ENCODE measurements at places on chromosomes 7 and 10. TPM values are rescaled to one million over a fixed set of nuclear protein-coding genes. Genes with fewer than 3 reads are reported as not detected.

FXYD4 gene
- polyA plus RNA-seq, result not detected

ELN gene
- not detected for polyA plus RNA-seq

CFTR gene
- polyA plus RNA-seq, result not detected

NXPH1 gene
- not detected for polyA plus RNA-seq

NACAD gene
- 0.31 TPM for polyA plus RNA-seq

MMP21 gene
- polyA plus RNA-seq, result not detected

NIPSNAP2 gene
- 36.4 TPM for polyA plus RNA-seq

PPP1R17 gene
- polyA plus RNA-seq, result not detected

GPR26 gene
- polyA plus RNA-seq, result not detected

SLC29A4 gene
- 0.21 TPM for polyA plus RNA-seq

ACSM6 gene
- polyA plus RNA-seq, result not detected

PRR15 gene
- polyA plus RNA-seq, result not detected

MSMB gene
- polyA plus RNA-seq, result not detected

EGR2 gene
- not detected for polyA plus RNA-seq

SYNPO2L gene
- not detected for polyA plus RNA-seq

RHOBTB1 gene
- not detected for polyA plus RNA-seq

PITX3 gene
- polyA plus RNA-seq, result not detected

PLAC9 gene
- polyA plus RNA-seq, result not detected

ZNF248 gene
- polyA plus RNA-seq, result 6.0 TPM

OR2A42 gene
- not detected for polyA plus RNA-seq

SLC35G1 gene
- 2.4 TPM for polyA plus RNA-seq

CYCS gene
- 148 TPM for polyA plus RNA-seq

PRF1 gene
- 762 TPM for polyA plus RNA-seq

LUC7L2 gene
- 72.0 TPM for polyA plus RNA-seq

LGI1 gene
- polyA plus RNA-seq, result not detected

COBL gene
- not detected for polyA plus RNA-seq

PLPP4 gene
- polyA plus RNA-seq, result not detected

LIPK gene
- polyA plus RNA-seq, result not detected

TBXAS1 gene
- 2.9 TPM for polyA plus RNA-seq

CHN2 gene
- 30.4 TPM for polyA plus RNA-seq

ZNF503 gene
- polyA plus RNA-seq, result not detected

TUBB8 gene
- not detected for polyA plus RNA-seq

SPACDR gene
- polyA plus RNA-seq, result 0.56 TPM

PHYH gene
- polyA plus RNA-seq, result 16.5 TPM

H2BK1 gene
- polyA plus RNA-seq, result not detected

R3HCC1L gene
- 14.8 TPM for polyA plus RNA-seq

ZNF212 gene
- 8.6 TPM for polyA plus RNA-seq

NOD1 gene
- polyA plus RNA-seq, result 8.8 TPM

DKK1 gene
- polyA plus RNA-seq, result not detected

CYP2C19 gene
- polyA plus RNA-seq, result not detected

JCAD gene
- not detected for polyA plus RNA-seq

LRRC18 gene
- polyA plus RNA-seq, result not detected

TIAL1 gene
- polyA plus RNA-seq, result 15.0 TPM

SUGCT gene
- polyA plus RNA-seq, result 1.1 TPM

RPS24 gene
- 996 TPM for polyA plus RNA-seq

CDHR1 gene
- 1.4 TPM for polyA plus RNA-seq

LIPN gene
- not detected for polyA plus RNA-seq

TMEM225B gene
- 1.5 TPM for polyA plus RNA-seq

VPS37D gene
- polyA plus RNA-seq, result 0.17 TPM

MBL2 gene
- not detected for polyA plus RNA-seq

ZMIZ1 gene
- polyA plus RNA-seq, result 8.0 TPM

NCF1 gene
- 7.7 TPM for polyA plus RNA-seq

MYL7 gene
- polyA plus RNA-seq, result not detected

NRBF2 gene
- 29.7 TPM for polyA plus RNA-seq
